ENCODE measurements at places on chromosomes 7 and 10. TPM values are rescaled to one million over a fixed set of nuclear protein-coding genes. Genes with fewer than 3 reads are reported as not detected.

The CDHR1 gene
- not detected for polyA plus RNA-seq

The POLD2 gene
- polyA plus RNA-seq, result not detected

The CLDN4 gene
- 0.88 TPM for polyA plus RNA-seq

The CALML5 gene
- polyA plus RNA-seq, result 0.94 TPM

The GJC3 gene
- polyA plus RNA-seq, result 0.41 TPM

The SP8 gene
- polyA plus RNA-seq, result not detected

The DRGX gene
- polyA plus RNA-seq, result not detected

DNA sequence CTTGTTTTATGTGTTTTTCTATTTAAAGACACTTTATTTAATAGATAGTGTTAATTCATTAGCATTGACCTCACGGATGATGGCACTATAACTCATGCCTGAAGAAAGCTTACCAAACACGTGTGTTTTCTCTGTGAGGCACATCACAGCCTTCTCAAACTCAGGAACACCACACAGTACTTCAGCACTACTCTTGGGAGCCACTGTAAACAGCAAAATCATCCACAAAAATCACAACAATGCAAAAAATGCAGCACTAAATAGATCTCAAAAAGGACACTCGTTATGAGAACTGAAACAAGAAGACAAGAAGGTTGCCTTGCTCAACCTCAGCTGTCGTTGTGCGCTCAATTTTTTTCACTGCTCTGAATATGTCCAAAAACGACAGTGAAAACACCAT is 12.0 kb upstream of the PARP12 start:
- DNase-seq, result no peak

DNA sequence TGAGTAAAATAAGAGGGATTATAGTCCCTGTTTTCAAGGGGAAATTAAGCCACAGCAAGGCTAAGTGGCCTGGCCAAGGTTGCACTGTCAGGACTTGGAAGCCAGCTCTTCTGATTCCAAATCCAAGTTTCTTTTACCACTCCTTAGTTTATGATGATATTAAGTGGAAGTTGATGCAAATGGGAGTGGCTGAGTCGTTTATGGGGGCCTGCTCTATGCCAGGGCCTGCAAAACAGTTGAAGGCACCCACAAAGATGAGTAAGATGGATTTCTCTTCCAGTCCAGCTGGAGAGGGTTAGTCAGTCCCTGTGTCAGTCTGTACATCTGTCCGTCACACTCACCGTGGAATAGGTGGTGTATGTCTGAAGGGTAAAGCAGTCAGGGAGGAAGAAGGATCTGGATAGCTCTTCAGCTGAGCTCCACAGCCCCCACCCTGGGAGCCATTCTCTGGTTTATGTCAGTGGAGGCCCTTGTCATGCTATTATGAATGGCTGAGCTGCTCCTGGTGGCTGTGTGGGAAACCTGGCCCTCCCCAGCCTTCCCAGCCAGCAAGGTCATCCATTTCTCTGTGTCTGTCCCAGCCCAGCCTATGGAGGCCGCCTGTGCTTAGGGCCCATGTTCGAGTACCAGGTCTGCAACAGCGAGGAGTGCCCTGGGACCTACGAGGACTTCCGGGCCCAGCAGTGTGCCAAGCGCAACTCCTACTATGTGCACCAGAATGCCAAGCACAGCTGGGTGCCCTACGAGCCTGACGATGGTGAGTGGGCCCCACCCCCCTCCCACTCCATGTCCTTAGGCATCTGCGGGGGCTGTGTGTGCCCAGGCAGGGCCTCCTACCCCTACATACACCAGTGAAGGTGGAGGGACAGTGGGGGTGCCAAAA is 44.5 kb downstream of the TBATA start:
- no peak for DNase-seq

DNA sequence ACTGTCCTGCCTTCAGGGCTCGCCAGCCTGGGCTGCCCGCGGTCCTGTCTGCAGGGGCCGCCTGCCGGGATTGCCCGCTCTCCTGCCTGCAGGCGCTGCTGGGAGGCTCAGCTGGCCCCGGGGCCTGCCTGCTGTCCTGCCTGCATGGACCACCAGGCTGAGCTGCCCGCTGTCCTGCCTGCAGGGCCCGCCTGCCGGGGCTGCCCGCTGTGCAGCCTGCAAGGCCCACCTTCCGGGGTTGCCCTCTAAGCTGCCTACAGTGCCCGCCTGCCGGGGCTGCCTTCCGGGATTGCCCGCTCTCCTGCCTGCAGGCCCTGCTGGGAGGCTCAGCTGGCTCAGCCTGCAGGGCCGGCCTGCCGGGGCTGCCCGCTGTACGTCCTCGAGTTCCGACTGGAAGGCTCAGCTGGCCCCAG is 164.4 kb downstream of the GLRX3 start:
- DNase-seq, result no peak

DNA sequence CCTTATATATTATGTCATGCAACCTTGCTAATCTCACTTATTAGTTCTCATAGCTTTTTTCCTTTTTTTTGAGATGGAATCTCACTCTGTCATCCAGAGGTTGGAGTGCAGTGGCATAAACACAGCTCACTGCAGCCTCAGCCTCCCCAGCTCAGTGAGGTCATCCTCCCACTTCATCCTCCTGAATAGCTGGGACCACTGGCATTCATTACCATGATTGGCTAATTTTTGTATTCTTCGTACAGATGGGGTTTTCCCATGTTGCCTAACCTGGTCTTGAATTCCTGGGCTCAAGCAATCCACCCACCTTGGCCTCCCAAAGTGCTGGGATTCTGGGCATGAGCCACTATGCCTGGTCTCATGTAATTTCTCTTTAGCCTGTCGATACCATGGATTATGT is 89.1 kb upstream of the TRIM24 start:
- no peak for DNase-seq

DNA sequence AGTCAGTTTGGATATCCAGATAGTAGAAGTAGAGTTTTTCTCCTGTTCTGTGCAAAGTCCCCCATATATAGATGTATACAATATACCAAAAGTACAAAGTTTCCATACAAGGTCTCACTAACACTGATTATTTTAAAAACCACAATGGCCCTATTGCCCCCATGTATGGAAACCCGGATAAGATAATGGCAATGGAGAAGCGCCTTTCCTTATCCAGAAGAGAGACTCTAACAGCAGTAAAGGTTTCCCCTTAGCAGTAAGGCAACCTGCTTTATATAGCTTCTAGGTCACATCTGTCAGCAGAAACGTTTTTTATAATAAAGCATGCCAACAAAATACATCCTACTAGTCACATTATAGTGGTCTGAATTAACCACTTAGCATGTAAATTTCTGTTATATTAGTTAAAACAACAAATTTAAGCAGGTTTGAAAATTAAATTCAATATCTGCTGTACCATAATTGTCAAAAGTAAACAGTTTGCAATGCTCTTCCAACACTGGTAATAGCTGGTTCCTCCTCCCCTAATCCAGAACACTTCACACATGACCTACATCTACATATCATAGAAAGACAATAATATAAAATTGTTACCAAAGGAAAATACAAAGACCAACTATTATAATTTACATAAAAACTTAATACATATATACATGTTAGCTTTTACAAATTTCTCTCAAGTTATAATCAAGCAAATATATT is 22.4 kb downstream of the USP6NL start:
- DNase-seq, result no peak

DNA sequence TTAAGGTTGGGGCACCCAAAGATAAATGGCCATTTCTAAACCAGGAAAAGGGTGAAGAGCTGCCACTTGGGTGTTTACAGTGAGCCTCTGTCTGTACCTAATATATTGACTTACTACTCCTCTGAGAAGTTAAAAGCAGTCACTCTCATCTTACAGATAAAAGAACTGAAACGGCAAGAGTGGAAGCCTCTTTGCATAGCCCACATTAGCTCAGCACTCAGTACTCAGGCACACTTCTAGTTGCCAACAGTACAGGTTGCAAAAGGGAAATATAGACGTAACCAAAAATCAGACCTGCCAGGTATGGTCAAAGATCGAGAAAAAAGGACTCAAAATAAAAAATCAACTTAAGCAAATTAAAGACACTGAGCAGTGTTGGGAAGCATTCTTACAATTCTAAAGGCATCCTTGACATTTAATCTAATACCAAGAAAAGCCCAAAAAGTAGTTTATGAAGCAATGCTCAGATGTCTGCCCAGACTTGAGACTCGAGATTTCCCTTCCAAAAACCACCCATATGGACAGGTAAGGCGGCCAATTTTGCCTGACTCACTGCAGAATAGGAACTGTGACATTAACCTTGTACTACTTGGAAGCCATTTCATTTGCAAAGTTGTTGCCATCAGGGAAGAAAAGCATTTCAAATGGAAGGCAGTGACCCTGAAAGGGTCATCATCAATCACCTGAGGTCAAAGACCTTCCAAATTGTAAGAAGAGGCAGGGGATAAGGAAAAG is 139.3 kb downstream of the SLC25A13 start:
- no peak for DNase-seq

DNA sequence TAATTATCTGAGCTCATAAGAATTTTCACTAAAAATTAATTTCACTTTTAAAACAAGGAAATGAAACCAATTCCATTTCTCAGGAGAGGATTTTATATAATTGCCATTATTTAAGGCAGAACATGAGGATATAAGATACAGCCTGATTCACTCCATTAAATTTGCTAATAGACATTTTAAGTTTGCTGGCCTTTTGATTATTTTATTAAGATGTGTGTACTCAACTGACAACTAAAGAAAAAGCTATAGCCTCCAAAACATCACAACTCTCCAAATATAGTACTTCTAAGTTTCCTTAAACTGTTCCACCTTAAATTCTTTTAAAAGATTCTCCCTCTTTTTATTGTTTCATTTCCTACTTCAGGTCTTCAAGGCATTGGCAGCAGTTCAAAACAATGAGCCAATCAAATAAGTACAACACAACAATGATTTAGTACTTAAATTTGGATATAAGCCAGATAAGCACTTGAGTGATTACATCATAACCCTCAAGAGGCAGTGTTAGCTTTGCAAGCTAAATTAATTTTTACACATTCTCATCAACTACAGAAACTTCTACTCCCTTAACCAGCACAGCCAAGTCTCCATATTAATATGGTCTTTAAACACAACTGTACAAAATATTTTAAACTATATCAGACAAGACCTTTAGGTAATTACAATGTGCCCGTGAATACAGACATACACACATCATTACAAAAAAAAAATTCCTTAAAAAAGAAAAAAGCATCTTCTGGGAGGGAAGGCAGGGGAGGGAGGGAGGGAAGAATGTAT is 121.8 kb downstream of the KMT2C start:
- DNase-seq, result peak; percentile 46

GRCh38 chr7:70695795-70696083 is 436.2 kb upstream of the GALNT17 start:
- no peak for DNase-seq

GRCh38 chr10:98466861-98467505 is 20.2 kb upstream of the HPS1 start:
- DNase-seq, result no peak

- no peak for DNase-seq
These were observed 15.4 kb downstream of the AQP1 start for GRCh38 chr7:30927040-30927439.

DNA sequence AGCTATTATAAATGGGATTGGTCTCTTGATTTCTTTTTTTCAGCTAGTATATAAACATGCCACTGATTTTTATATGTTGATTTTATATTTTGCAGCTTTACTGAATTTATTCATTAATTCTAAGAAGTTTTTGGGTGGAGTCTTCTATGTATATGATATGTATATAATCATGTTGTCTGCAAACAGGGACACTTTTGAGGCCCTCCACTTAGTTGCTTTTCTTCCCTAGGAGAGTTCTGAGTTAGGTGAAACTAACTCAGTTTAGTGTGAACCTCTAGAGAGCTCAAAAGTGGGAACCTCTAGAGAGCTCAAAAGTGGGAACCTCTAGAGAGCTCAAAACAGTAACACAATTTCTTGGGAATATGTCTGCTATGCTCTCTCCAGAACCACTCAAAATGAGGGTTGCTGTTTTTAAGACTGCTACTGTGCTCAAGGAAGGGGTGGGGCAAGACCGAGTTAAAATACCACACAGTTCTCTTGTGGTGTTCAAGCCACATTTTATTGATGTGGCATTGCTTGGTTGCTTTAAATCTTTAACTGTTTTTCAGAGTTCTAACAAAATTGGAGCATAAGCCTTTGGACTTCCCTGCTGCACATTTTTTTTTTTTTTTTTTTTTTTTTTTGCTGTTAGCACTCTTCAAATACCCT is 13.2 kb downstream of the CCDC7 start:
- no peak for DNase-seq

DNA sequence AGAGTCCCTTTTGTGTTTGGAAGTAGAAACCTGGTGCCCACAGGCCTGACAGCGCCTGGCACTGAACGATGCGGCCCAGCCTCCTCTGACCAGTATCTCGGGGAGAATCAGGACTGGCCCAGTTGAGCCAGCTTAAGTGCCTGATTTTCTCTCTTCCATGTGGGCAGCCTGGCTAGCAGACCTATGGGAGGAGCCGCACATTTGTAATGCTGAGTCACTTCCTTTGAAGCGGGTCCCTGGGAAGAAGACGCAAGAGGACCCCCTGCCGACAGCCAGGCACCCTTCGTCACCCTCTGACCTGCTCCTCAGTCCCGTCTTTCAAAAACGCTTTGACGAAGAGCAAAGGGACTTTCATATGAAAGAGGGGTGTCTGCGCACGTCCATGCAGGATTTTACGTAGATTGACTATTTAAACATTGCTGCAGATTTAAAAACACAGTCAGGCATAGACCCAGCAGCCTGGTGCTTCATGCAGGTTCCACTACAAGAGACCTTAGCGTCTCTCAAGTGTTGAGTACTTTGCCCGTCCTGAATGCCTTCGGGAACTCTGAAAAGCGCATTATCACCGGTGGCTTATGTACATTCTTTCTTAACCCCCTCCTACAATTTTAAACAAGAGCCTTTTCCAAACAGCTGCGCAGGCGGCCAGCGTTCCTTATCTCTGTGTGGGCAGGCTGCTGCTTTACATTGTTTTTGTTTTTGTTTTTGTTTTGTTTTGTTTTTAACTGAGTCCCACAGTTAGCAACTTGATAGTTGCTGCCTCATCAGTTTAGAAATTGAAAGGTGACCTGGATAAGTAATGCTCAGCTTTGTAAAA is 36.5 kb upstream of the AP5Z1 start:
- no peak for DNase-seq

DNA sequence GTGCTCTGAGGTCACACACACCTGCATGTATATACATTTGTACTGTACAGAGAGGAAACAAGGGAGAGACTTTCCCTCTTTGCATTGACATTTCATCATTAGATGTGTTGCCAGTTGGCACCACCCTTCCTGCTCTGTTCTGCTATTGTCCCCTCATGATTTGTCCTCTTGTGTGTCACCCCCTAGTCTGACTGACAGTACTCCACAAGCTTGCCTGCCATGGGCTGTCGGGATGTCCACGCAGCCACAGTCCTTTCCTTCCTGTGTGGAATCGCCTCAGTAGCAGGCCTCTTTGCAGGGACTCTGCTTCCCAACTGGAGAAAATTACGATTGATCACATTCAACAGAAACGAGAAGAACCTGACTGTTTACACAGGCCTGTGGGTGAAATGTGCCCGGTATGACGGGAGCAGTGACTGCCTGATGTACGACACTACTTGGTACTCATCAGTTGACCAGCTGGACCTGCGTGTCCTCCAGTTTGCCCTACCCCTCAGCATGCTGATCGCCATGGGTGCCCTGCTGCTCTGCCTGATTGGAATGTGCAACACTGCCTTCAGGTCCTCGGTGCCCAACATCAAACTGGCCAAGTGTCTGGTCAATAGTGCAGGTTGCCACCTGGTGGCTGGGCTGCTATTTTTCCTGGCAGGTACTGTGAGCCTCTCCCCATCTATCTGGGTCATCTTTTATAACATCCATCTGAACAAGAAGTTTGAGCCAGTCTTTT is 9.4 kb downstream of the CLDN12 start:
- no peak for DNase-seq

GRCh38 chr10:14838582-14839304 is 637 bp downstream of the HSPA14 start:
- DNase-seq, result peak; percentile 38
